ENCODE measurements at places on chromosomes 3 and 15.

- DNase-seq: no peak
Measured at GRCh38 chr3:194714137-194714455, 28.4 kb downstream of the FAM43A start.

- no peak for DNase-seq
Measured at GRCh38 chr15:77857419-77857818, 220.1 kb downstream of the TBC1D2B start.

- DNase-seq: no peak
Measured at GRCh38 chr3:43183456-43183855, 77.6 kb upstream of the POMGNT2 start.

GRCh38 chr3:78728406-78729145, 1039.2 kb downstream of the ROBO1 start:
- no peak for DNase-seq

GRCh38 chr3:10998542-10998941, 6.0 kb downstream of the SLC6A1 start:
- DNase-seq: no peak

DNA sequence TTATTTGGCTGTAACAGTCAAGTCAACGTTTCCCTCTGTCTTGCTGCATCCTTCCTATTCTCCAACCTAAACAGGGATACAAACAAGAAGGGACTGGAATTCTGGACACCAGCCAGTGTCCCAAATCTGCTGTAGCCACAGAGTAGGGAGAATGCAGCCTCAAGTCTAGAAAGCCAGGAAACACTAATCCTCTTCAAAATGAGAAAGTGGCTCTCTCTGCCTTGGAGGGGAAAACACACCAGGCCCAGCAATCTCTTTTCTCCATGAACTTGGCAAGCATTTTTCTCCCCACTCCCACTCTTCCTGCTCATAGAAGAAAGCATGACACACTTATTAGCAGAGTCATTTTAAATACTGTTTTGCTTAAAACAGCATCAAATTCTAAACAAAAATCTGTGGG, 781.7 kb downstream of the SQOR start:
- DNase-seq: no peak

DNA sequence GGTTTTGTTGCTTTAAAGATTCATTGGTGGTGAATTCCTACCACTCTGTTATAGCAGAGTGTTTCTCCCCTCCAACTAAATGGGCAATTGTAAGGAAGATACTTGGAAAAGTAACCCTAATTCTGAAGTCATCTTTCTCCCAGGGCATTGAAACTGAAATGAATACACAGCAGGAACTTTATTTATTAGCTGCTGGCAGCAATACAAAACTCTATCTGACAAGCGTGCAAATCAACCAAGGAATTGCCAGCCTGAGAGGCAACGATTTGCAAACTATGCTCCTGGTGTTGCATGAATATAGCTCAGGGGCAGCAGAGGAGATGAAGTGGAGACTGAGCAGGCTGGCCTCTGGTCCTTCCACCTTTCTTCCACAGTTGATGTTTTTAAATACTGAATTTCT, 48.9 kb downstream of the CD200R1 start:
- no peak for DNase-seq

GRCh38 chr15:91973481-91973880, 120.0 kb downstream of the SLCO3A1 start:
- DNase-seq: no peak

- DNase-seq: no peak
Measured at GRCh38 chr3:101039285-101039684, 46.1 kb upstream of the ABI3BP start.

DNA sequence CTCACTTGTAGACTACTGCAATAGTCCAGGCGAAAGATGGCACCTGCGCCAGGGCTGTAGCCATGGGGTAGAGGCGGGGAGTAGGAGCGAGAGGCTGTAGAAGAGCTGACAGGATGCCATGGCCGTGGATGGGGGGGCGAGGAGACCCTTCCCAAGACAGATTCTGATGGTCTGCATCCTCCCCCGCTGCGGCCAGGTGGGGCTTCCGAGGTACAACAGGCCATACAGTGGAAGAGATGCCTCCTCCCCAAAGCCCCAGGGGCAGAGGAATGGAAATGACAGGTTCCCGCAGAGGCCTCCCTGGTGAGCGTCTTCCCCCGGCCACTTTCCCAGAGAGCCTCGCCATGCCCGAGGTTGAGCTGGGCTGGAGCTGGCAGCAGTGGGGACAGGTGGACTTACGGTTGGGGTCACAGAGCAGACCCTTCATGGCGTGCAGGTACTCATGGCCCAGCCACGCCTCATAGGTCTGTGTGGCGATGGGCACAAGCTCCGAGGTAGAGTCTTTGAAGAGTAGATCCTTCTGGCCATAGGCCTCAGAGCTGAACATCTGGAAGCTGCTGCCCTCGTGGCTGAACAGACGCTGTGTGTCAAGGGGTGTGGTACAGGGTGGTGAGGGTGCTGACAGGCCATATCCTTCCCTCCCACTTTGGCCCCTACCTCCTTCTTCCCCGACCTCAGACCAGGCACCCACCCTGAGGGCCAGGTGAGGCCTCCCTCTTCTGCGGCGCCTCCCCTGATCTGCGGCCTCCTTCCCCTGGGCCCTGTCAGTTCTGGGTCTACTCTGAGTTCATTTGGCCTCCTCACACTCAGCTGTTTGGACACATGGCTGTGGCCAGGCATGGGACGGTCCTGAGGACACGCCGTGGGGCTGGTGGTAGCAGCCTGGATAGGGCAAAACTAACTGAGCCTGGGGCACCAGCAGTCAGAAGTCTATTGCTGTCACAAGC, 13.6 kb downstream of the MELTF start:
- no peak for DNase-seq

DNA sequence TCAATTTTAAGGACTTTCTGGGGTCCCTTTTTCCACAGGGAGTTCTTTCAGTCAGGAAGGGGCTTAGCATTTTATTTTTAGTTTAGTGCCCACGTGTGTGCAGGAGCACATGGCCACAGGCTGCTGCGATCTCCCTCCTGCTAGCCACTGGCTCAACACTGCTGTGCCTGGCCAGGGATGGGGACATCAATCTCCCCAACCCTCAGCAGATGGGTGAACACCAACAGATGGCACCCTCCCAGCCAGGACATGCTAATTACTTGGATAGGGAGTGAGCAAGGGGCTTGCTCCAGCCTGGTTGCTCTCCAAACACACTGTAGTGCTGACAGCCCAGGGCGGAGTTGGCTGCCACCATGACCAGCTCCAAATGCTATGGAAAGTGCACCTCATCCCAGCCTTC, 7.4 kb upstream of the RIOX2 start:
- no peak for DNase-seq

DNA sequence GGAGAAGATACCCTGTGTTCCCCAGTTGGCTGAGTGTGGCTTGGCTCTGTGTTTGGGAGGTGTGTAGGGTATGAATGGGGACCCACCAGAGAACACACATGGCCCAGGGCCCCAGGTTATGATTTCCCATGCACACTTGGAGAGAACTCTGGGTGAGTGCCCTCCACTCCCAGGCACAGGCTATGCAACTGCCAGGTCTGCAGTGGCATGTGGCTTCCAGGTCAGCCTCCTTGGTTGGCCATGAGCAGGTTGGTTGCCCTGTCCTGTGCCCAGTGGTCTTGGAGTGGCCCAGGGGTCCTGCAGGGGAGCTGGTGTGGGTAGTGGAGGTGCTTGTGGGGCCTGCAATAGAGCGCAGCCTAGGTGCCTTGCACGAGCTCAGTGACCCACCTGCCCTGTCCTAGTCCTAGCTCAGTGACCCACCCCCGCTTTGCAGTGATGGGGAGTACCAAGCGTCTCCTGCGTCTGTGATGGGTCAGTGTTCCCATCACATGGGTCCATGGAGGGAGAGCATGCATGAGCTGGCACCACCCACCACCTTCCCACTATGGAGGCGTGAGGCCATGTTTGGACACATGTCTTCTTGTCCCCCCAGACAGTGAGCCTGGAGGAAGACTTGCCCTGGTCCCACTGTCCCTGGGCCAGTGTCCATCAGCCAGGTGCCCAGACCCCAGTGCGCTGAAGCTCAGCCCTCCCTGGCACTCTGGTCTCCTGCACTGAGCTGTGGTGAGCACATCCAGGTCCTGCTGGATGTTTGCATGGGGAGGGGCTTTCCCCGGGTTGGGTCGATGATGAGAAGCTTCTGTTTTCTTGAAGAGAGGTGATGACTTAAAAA, 217.3 kb downstream of the SNRPN start:
- DNase-seq: no peak

- DNase-seq: no peak
Measured at GRCh38 chr15:85708402-85708941, 86.3 kb downstream of the KLHL25 start.

- DNase-seq: no peak
Measured at GRCh38 chr15:51931638-51932037, 39.9 kb downstream of the LEO1 start.

DNA sequence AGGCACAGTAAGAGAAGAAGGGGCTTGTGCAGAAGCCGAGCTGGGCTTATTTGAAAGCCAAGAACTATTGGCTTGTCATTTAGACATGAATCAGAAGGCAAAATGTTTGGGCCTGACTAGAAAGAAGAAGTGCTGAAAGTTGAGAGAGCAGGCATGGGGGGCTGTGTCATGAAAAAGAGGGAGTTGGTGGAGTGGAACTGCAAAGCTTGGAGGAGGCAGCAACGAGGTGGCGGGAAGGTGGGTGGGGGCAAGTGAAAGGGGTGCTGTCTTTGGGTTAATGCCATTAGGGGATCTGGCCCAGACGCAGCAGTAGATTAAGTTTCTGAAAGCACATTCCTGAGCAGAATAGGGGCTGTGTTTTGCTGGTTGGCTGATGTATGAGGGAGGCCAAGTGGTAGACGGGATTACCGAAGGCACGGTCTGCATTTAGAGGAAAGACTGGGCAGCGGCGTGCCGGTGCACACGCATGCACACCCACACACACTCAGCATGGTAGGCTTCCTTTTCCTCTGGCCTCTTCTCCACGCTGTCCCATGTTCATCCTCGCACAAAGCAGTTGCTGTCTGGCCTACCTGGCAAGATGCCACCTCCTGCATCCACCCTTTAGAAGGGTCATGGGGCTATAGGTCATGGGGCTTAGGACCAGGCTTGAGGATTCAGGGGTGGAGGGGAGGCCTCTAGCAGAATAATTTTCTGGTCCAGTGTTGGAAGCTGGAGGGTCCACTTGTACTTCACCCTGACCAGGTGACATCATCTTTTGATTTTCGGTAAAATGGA, 43.0 kb downstream of the BOC start:
- no peak for DNase-seq

DNA sequence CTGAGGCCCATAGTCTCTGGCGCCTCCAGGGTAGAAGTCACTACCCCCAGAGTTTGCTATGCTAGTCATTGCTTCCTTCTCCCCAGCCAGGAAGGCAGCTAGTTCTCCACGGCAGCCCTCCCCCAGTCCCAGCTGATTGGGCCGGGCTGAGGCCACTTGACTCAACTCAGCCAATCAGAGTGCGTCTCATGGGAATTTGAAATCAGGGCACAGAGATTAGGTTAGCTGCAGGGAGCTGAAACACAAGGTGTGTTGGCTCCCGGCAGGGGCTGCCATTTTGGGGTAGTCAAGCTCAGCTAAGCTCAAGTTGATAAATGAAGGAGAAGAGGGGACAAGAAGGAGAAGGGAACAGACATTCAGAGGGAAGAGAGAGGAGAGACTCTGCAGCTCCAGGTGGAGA, 32.8 kb downstream of the LINGO1 start:
- DNase-seq: no peak

GRCh38 chr3:16916840-16917239, 32.1 kb downstream of the PLCL2 start:
- no peak for DNase-seq

DNA sequence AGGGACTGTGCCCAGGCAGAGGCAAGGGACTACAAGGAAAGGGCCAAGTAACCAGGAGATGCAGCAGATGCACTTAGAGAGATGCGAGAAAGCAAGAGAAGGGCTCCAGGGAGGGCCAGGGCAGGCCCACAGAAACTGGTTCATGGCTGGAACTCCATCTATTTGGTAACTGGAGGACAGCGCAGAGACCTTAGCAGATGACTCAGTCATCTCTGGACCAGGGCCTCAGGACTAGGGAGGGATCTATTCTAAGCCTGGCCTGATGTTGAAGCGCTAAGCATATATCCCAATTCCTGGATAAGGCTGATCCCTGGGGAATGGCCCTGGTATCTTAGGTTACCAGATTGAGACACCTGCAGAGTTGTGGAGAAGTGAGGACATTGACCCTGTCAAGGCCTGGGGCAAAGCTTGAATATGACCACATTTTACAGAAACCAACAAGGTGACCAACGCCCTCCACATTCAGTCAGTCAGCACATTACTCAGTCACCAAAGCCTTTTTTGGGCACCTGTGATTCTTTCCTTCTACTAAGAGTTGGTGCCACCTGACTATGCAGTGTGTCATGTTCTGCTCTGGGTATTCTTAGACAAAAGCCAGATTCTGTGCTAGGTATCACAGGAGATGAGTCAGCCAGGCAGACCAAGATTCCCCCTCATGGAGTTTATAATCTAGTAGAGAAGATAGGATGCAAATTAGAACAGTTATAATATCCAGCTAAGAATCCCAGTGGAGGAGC, 68.4 kb upstream of the SLCO3A1 start:
- DNase-seq: no peak

DNA sequence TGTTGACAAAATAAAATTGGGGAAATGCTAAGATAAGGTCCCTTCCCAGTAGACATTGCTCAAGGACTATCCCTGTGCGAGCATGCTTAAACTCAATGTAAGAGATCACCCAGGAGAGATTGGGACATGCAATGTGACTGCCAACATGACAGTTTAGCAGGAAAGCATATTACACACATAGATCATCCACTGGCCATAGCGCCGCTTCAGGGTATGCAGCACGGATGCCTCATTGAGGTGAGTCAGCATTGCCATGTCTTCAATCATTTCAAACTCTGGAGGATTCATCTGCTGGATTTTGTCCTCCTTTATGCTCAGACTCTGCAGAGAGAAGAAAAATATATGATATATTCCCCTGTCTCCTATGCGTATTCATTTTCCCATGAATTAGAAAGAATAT, 8.9 kb downstream of the MYH15 start:
- DNase-seq: no peak
